Left lobe of liver (tissue), 2 donors: ENCODE measurements at places on chromosomes 2 and 18. TPM values are rescaled to one million over a fixed set of nuclear protein-coding genes. Genes with fewer than 3 reads are reported as not detected.

- DNase-seq = no peak
These were observed 87.3 kb downstream of the ALK start for GRCh38 chr2:29834036-29834540.

The SFT2D3 gene
- 3.7 TPM for total RNA-seq

GRCh38 chr2:37842732-37843440 lies 82.2 kb upstream of the RMDN2 start:
- no peak for DNase-seq

The FSIP2 gene
- total RNA-seq = 0.05 TPM

The DOK6 gene
- total RNA-seq = 2.4 TPM

The ADI1 gene
- 297 TPM for total RNA-seq

DNA sequence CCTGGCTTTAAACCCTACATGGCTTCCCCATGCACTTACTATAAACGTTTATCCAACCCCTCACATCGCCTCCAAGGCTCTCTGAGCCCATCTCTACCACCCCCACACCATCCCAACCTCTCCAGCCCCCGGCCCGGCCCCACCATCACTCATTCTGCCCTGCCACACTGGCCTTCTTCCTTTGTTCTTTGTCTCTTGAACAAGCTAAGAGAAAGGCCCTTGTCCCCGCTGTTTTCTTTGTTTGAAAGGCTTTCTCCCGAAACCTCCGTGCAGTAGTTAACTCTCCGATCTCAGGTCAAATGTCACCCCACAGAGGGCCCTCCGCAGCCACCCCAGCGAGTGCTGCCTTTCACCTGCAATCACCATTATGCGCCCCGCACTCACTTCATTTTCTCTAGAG lies 100.4 kb downstream of the AFF3 start:
- no peak for DNase-seq

DNA sequence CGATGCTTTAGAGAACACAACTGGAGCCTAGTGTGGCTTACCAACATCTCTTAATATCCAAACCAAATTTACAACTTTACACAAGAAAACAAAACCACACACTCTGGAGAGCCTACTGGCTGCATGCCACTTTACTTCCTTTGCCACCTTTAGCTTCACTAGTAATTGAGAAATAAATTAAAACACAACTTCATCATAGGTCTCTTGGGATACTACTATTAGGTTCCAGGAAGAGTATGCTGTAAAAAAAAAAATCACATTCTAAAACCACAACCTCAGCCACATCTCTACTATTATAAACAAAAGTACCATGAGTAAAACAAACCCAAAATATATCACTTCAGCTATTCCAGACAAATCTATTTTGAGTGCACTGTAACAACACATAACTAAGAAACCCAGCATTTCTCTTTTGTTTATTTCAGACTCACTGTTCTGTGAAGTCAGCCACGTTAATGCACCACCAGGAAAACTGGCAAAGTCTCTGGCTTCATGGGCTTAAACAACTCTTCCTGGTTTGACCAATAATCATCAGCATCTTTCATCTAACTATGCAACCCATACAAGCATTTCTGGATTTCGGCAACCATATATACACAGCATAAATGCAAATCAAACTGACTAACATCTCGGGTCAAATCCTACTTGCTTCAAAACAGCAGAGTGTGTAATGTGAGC lies 59.1 kb downstream of the REV1 start:
- no peak for DNase-seq

DNA sequence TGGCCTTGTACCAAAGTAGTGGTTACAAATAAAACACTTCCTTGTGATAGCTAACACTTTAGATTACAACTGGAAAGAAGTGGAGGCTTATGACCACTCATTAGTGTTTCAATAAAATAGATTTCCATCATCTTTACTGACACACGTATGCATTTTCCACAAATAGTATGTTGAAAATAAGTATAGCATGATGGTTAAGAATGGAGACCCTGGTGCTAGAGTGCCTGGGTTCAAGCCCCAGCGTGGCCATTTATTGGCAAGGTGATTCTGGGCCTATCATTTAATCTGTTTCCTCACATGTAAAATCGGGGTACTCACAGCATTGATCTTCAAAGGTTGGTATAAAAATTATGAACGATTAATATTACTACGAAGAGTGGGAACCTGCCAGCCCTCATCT lies 54.5 kb downstream of the RAPH1 start:
- no peak for DNase-seq

The FNDC4 gene
- total RNA-seq = 61.2 TPM

GRCh38 chr2:77939801-77940200 lies 417.6 kb upstream of the LRRTM4 start:
- no peak for DNase-seq

The HS1BP3 gene
- 20.1 TPM for total RNA-seq

DNA sequence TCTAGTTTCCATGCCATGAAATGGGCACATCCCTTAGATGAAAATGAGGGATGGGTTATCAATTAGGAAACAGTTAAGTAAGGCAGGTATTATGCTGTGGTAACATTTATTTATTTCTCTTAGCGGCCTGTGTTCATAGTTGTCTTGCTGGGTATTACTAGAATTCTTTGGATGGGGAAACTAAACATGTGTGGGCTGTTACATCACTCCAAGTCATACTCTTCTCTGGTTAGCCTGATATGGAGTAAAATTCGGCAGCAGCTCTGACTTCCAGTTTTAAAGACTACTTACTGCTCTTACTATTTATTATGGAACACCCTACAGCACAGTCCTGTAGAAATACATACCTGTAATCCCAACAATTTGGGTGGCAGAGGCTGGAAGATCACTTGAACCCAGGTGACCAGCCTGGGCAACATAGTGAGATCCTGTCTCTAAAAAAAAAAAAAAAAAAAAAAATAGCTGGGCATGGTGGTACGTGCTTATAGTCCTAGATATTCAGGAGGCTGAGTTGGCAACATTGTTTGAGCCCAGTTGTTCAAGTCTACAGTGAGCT lies 33.1 kb upstream of the RASGRP3 start:
- no peak for DNase-seq

- DNase-seq = no peak
These were observed 9.4 kb downstream of the HNRNPA3 start for GRCh38 chr2:177221970-177222369.

- no peak for DNase-seq
These were observed 102.3 kb downstream of the NRXN1 start for GRCh38 chr2:50929661-50930060.

The REG3A gene
- 0.45 TPM for total RNA-seq

GRCh38 chr18:45642238-45642637 lies 27.0 kb downstream of the SLC14A2 start:
- no peak for DNase-seq

DNA sequence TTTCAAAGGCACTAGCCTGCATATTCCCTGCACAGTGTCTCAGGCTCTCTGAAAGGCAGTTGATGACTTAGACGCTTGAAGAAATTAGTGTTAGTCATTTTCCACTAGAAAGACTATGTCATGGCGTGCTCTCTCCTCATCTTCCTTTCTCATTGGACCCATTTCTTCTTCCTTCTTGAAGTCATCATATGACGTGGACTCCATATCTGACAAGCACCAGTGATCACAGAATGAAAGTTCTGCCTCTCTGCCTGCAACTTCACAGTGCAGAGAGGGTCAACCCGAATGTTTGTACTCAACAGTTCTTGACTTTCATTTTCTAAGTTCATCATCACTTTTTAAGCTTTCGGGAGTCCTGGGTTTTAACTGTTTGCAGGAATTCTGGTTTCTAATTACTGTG lies 63.7 kb upstream of the CYRIA start:
- DNase-seq = no peak

- no peak for DNase-seq
These were observed 287.5 kb upstream of the CRIM1 start for GRCh38 chr2:36068086-36068485.

GRCh38 chr2:205654878-205655605 lies 27.3 kb upstream of the NRP2 start:
- DNase-seq = no peak

The SALL3 gene
- not detected for total RNA-seq

DNA sequence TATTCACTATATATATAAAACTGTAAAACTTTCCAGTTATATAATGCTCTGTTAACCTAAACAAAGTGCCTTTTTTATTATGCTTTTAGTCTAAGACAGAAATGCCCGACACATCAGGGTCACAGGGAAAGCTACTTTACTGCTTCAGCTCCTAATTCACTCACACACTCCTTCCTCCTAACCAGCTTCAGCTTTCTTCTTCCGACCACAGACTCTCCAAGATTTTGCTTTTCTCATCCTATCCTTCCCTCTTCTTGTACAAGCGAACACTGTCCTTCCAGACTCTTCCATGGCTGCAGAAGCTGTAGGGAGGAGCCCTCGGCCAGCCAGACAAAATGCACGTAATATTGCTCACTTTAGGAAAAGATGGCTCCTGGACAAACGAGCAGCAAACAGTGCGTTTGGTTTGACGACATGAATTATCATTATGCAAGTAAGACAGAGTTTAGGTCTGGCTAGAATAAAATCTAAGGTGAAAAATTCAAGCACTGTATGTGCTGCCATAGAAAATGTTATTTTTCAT lies 47.5 kb upstream of the HNRNPA3 start:
- DNase-seq = peak; percentile 68

The NMUR1 gene
- total RNA-seq = 0.30 TPM

DNA sequence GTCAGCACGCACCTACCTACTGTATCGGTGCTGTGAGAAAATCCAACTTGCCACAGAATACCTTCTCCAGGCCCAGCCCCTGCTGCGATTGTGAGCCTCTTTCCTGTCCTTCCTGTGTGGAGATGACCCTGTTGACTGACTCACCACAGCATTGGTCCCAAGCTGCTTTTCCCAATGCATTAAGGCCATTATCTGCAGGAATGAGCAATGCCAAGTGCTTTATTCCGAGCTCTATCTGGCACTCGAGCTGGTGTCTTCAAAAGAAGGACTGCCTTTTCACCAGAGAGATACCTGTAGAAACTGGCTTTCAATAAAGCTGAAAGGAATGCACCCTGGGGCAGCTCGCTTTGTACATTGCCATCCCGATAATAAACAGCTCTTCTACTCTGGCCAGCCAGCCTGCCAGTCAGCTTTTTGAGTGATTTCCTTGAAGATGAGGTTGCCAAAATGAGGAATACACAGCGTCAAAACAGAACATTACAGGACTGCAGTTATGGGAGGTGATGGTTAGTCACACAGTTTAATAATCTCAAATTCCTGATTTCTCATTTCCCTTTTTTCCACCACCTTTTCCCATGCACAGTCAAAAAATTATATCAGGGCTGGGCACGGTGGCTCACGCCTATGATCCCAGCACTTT lies 8.3 kb upstream of the RNF103 start:
- no peak for DNase-seq

GRCh38 chr2:68464651-68465050 lies 2.4 kb downstream of the FBXO48 start:
- no peak for DNase-seq

- DNase-seq = no peak
These were observed 246.3 kb downstream of the SUCLG1 start for GRCh38 chr2:84212611-84213314.

- DNase-seq = no peak
These were observed 29.2 kb downstream of the SPATS2L start for GRCh38 chr2:200335657-200336056.

The CXCR1 gene
- 0.30 TPM for total RNA-seq

The SNRNP27 gene
- 13.8 TPM for total RNA-seq

The RBM44 gene
- total RNA-seq = 0.13 TPM

The LAMA3 gene
- total RNA-seq = 1.5 TPM
